Fibroblast of skin of right quadriceps (primary cell): ENCODE measurements at places on chromosomes 7 and 10.
A peak's percentile ranks its signal among the peaks of the same experiment; 100 is the strongest.

- DNase-seq, result no peak
These were observed 13.1 kb downstream of the FXYD4 start for GRCh38 chr10:43384252-43385221.

DNA sequence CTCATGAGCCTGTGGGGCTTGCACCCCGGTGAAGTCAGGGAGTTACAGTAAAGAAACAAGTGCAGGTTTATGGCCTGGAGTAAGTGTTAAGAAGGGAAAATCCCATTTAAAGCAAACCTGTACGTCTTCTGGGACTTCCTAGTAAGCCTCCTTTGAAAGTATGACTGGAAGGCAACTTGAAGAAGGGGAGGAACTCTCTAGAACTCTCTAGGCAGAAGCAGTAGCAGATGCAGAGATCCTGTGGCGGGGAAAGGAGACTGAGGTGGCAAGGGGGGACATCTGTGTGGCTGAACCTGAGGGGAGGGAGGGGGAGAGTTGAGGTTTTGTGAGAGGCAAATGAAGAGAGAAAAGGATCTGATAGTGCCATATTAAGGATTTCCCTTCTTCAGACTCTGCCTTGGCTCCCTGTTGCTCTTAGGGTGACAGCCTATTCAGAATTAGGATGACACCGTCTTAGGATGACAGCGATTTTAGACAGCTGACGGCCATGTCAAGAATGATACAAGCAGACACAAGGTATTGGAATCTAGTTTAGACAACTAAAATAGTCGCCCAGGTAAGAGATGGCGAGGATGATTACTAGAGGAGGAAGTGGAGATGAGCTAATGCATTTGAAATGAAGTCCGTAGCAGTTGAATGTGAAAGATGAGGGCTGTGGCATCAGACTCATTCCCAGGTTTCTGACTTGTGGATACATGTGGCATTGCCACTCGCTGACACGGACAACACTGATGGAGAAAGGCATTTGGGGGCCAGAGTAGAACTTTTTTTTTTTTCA lies 29.0 kb downstream of the CUL1 start:
- DNase-seq, result no peak

DNA sequence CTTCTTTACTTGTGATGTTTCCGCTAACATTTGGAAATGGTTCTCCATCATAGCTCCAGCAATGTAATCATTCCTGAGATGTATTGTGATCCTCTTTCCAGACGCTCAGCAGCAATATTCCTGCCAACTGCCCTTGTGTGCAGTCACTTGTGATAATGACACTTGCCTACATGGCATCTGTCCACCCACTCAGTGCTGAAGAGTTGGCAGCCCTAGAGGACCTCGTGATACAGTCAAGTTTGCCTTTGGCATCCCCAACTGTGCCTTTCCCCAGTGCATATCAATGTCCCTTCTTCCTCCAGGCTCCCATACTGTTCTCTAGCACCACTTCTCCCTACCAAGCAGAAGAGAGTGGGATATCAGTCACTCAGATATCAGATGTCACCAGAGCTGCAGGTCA lies 64.9 kb downstream of the MYOF start:
- no peak for DNase-seq

GRCh38 chr10:63553473-63553872 lies 32.3 kb downstream of the REEP3 start:
- peak; percentile 28 for DNase-seq

GRCh38 chr10:17872191-17873091 lies 63.3 kb downstream of the MRC1 start:
- peak; percentile 18 for DNase-seq

GRCh38 chr7:2128601-2129322 lies 104.0 kb downstream of the MAD1L1 start:
- DNase-seq, result peak; percentile 34

GRCh38 chr10:29141761-29142160 lies 147.1 kb upstream of the LYZL1 start:
- DNase-seq, result peak; percentile 28

- no peak for DNase-seq
These were observed 77.6 kb downstream of the VPS41 start for GRCh38 chr7:38831259-38831996.

DNA sequence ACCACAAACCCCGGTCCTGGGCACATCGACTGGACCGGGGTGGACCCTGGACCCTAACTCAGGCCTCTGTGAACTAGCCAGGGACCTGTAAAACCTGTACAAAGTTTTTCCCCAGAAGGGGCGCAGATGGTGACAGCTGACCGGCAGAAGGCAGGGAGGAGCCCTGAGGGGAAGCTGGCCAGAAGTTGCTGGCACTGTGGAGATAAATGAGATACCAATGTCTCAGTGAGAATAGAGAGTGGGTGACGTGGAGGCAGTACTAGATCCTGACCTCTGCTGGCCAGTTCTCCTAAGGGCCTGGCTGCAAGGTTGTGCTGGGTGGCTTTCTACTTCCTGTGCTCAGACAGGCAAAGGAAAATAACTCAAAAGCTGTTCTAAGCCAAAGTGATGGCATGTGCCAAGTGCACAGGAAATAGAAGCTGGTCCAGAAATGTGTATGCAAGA lies 10.6 kb upstream of the TSPAN14 start:
- no peak for DNase-seq

DNA sequence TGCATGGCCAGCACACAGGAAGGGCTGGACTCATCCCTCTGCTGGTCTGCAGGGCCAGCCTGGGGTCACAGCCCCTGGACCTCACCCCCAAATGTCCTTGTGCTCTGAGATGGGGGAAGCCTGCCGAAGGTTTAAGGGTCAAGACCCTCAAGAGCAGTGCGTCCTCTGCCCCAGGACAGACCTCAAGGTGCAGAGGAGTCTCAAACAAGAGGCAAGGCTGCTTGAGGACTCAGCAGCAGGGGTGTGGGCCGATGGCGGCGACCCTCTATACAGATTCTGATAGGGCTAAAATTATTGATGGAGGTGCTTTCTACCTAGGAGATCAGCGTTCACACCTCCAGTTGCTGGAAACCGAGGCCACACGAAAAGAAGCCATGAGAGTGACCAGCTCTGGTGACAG lies 80.7 kb downstream of the ZRANB1 start:
- DNase-seq, result no peak

- DNase-seq, result no peak
These were observed 26.1 kb upstream of the GRID1 start for GRCh38 chr10:86392723-86393094.

- no peak for DNase-seq
These were observed 542.3 kb upstream of the NRP1 start for GRCh38 chr10:33876584-33877400.

DNA sequence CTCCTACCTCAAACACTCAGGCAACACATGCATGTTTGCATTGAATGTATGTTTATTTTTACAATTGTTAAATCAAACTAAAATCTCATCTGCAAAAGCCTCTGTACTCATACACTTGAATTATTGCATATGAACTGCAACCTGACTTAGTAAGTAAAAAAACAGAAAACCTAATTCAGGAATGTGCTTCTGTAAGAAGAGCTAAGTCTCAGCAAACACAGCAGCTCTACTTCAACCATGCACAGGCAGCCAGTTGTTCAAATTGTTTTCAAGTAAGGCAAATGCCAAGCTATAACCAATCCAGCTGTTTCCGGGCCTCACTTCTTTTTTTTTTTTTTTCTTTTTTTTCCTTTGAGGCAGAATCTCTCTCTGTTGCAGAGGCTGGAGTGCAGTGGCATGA lies 93.5 kb upstream of the MALRD1 start:
- no peak for DNase-seq

DNA sequence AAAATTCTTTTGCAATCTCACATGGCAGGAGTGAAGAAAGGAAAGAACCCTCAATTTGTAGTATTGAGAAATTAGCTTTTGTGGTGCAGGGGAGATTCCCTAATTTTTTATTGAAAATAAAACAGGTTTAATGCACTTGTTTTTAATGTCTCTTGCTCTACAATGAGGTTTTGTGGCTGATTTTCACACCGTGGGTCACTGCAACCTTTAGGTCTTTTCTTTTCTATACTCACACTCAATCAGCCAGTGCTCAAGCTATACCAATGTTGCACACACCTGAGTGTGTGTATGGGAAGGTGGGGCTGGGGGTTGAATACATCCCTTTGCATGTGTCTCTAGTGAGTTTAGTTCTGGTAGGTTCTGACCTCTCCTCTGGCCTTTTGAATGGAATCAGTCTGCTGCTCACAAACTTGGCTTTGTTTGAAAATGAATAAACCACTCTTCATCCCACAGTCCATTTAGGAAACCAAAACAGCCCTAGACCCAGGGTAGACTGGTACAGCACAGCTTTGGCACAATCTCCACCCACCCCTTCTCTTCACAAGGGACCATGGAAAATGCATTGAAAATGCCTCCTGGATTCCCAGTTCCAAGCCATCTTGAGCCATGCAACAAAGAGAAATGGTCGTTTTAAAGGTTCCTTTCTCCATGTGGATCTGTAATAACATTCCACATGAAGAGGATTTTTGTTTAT lies 411.5 kb downstream of the SFMBT2 start:
- DNase-seq, result no peak

DNA sequence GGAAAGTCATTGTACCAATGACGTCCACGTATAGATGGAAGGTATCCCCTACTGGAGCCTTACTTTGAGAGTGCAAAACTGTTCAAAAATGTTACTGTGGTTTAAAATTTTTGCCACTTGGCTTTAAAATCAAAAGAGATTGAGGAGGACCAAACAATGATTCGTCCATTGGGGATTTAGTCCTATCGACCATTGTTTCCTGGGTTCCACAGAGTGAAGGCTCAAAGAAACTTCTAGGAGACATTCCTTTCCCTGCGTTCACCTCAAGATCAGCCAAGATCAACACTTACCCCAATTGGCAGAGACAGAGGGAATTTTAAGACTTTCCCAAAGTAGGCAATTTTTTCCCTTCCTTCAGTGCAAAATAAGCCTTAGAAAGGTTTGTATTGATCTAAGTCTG lies 152.3 kb downstream of the NEBL start:
- DNase-seq, result peak; percentile 36

- no peak for DNase-seq
These were observed 87.8 kb upstream of the PPP2R2D start for GRCh38 chr10:131812736-131813604.

DNA sequence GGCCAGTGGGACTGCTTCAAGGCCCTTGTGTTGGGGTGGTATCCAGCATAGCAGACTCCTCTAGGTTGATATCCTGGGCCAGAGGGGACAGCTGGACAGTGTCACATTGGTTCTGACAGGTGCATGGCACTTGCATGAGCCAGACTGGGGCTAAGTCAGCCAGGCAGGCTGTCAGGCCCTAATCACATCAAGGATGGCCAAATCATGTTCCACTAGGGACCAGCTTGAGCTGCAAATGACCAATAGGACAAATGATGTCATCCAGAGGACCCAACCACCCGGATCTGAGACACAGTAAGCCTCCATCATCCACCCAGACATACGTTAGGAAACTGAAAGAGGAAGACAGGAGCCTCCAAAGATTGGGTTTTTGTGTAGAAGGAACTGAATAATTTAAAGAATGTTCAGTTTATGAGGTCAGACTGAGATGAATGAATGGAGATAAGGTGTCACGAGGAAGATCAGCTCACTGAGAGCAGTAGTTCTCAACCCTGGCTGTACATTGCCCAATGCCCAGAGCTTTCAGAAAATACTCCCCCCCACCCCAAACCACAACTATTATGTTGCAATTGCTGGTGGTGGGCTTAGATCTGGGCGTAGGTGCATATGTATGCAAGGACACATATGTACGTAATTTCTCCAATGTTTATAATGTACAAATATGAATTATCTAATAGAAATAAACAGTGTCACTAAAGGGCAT lies 75.2 kb upstream of the INHBA start:
- no peak for DNase-seq

DNA sequence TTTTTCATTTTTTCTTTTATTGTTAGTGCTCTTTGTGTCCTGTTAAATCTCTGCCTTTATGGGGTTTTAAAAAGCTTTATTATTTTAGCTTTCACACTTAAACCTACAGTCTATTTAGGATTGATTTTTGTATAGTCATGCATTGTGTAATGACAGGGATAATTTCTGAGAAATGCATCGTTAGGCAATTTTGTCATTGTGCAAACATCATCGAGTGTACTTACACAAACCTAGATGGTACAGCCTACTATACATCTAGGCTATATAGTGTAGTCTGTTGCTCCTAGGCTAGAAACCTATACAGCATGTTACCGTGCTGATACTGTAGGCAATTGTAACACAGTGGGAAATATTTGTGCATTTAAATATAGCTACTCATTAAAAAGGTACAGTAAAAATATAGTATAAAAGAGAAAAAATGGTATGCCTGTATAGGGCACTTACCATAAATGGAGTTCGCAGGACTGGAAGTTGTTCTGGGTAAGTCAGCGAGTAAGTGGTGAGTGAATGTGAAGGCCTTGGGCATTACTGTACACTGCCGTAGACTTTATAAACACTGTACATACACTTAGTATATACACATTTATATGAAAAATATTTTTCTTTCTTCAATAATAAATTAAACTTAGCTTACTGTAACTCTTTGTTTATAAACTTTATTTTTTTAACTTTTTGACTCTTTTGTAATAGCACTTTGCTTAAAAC lies 16.0 kb downstream of the UBE2D1 start:
- DNase-seq, result no peak

DNA sequence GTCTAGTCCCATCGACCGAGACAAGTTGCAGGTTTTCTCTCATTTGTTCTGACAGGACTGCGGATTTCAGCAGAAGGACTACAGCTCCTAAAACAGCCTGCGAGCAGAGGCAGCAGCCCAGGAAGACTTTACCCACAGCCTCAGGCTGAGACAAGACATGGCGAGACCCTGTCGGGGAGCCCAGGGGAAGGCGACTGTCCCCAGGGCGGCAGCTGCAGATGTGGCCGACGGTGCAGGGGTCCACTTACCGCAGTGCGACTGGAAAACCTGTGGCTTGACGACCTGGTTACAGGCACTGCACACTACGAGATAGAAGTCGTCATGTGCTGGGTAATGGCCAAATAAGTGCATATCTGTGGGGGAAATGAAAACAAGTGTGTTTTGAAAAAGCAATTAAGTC lies 88.0 kb downstream of the ATXN7L1 start:
- no peak for DNase-seq

DNA sequence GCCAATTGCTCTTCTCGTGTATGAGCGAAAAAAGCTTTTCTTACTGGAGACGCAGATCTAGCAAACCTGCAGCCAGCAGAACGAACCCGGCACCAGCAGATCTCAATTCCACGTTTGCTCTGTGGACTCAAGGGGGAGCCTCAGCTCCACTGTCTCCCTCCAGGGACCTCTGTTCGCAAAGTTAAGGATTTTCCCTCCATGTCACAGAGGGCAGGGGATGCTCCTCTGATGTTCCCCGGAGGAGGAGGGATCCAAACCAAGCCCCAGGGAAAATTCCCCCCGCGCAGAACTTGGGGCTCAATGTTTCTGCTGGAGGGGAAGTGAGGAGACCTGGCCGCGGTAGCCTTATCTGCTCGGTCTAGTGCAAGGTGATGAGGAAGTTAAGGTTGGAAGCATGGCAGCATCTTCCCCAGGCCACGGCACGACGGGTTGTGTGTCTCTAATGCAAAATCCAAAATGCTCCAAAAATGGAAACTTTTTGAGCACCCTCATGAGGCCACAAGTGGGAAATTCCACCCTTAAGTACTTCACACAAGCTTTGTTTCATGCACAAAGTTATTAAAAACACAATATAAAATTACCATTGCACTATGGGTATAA lies 9.0 kb downstream of the IQCE start:
- peak; percentile 31 for DNase-seq
